Fibroblast of upper back skin (primary cell): ENCODE measurements at places on chromosomes 4 and X.

- peak; percentile 95 for DNase-seq
Measured at GRCh38 chrX:134734466-134734952, 76.2 kb upstream of the PLAC1 start.

DNA sequence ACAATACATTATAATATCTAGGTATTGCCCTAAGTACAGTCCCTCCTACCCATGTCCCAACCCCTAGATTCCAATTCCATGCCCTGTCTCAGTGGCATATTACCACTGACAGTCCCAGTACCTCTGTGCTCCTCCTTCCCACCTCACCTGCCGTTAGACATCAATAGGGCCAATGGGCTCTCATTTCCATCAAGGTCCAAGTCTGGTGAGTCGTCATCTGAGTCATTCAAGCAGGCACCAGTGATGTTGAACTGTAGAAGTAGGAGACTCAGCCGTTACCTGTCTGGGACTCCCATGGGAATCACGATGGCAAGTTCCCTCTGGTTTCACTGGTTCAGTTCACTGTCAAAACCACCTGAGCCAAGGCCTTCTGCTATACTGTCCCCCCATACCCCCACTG lies 51.7 kb downstream of the PHF8 start:
- DNase-seq, result no peak

DNA sequence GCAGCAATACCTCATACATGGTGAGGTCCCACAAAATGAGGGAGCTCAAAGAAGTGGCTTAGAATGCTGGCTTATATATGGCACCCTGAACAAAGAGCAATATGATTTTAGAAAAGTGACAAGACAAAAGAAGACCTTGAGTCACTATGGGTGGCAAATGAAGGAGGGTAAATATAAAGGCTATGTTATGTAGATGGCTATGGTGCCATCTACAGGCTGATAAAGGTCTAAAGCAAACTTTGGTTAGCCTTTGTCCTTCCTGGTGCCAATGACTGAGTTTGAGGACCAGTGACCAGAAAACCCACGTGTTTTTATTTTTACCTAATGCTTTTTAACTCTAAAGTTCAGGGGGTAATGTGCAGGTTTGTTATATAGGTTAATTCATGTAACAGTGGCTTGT lies 151.8 kb downstream of the CCNG2 start:
- DNase-seq, result peak; percentile 35

GRCh38 chr4:78937837-78938236 lies 1.4 kb downstream of the PAQR3 start:
- DNase-seq, result peak; percentile 9

DNA sequence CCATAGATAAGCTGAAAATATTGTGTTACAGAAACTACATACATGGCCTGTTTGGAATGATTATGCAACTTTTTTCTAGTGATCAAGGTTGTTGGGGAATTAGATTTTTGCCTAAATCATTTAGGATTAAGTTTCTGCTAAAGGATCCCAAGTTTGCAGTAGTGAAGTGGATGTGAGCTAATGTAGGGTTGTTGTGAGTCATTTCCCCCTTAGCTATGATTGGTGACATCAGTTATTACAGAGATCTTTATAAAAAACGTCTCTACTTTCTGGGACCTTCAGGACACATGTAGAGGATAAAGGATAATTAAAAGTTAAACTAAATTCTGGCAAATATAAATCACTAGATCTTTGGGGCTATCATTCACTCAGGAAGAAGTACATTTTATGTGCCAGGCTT lies 133.3 kb downstream of the GATB start:
- DNase-seq, result peak; percentile 16

DNA sequence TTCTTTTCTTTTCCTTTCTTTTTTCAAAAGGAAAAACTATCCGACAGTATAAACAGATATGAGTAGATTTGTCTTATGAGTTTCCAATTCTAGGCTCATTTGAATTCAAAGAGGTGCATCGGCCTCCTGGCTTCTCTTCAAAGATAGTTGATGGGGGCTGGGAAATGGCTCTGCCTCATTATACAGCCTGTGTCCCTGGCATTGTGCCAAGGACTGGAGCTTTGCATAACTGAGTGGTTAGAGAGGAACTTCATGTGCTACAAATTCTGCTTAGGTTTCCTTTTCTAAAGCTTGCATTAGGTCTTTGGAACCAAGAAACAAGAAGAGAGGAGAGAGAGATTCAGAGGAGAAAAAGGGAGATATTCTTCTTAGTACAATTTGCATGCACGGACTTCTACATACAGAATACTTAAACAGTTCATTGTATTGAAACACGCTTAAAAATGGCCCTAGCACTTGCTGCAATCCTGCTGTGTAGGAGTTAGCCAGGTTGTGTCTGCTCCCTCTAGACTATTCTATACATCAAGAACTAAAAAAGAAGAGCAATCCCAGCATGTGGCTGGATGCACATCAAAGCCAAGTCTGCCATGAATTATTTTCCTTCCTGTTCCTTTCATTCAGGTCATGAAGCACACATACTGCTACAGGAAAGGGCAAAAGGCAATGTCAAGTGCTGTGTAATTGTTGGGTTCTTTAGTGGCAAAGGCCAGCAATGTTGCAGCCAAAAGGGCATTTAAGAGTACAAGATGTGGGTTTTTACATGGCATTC lies 70.9 kb downstream of the INTS12 start:
- DNase-seq, result peak; percentile 24

DNA sequence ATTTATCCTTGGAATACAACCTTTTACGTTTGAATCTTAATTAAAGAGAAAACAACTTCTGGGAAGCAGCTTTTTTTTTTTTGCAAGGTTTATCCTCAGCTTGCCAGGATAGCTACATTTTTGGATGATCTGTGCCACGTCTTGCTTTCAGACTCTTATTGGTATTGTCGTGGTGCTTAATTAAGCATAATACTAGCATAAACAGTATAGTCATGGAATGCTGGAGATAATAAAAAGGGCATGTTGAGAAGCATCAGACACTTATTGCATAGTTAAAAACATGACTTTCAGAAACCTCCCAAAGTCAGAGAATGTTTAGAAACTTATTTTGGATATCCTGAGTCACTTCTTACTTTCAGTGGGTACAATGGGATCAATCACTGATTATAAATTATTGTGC lies 77.0 kb downstream of the PALLD start:
- DNase-seq, result no peak

- no peak for DNase-seq
Measured at GRCh38 chrX:147226801-147227200, 412.3 kb upstream of the CXorf51A start.

DNA sequence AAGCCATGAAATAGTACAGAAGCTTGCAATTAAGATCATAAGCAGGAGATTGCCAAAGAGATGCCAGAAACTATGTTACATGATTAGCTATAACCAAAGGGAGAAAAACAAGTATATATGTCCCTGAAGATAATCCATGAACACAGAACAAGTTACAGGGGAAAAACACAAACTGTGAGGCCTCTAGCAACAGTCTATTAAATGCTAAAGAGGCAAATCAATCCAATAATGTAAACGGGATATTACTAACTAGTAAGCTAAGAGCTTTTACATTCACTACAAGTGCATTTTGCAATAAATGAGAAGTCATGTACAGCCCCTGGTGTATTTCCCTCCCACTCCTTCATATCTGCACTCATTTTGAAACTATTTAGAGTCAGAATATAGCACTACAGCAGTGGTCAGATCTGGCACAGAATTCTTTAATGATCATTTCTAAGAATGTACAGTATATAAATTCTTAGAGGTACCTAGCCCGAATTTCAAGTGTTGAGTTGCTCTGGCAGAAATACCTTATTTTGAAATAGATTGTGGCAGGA lies 449.8 kb upstream of the SMIM31 start:
- no peak for DNase-seq

- DNase-seq, result no peak
Measured at GRCh38 chrX:114178126-114178525, 405.8 kb upstream of the HTR2C start.

DNA sequence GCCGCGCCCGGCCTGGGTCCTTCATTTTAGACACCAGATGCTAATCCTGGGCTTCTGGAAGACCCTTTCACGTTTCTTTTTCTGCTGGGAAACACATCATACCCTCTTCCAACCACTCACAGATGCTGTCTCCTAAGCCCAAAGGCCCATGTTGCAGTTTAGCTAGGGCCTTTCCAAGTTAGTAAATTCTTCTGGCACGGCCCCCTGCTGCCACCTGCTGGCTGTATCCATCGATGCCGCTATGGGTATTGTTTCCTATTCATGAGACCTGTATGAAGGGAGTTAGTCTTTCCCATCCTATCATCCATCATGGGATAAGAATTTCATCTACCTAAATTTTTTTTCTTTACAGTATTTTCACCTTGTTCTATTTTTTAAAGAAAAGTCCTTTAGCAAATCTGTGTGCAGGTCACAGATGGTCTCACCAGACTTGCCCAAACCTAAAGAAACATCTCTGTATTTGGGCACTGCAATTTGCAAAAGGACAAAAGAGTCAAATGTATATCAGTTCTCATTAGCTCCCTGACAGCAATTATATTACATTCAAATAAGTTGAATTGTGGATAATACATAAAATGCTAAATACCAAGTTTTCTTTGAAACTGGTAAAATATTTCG lies 37.8 kb upstream of the SLC9A7 start:
- DNase-seq, result peak; percentile 69

DNA sequence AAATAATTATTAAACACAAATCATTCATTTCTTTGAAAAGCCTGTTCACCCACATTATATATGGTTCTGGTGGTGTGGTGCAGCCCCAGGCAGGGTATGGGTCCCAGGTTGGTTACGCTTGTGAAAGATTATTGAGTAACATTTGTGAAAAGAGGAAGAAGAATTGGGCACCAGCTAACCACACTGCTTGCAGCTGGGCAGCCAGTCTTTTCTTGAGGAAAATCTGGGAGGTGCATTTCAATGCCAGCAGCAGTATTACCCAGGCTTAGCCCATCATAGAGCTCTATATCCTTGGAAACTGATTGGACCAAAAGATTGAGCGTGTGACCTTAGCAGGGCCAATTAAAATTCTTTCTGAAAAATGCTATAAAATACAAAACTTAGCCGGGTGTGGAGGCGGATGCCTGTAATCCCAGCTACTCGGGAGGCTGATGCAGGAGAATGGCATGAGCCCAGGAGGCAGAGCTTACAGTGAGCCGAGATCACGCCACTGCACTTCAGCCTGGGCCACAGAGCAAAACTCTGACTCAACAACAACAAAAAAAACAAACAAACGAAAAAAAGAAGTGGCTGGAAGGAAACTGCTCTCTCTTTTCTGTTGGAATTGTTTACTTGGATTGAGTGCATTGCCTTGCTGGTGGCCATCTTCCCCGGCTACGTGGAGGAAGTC lies 9.7 kb upstream of the PLAC8 start:
- no peak for DNase-seq

DNA sequence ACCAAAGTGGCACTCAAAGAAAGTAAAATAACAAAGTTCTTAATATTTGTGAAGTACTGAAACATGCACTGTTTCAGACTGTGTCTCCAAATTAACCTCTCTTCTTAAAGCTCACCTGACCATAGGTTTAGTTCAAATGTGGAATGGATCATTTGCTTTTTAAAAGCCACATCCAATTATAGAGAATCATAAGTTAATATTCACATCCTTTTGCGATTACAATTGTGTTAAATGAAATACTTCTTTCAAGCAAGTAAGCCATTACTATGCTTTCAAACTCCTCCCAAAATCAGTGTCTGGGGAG lies 95.3 kb upstream of the PTPN13 start:
- DNase-seq, result no peak

DNA sequence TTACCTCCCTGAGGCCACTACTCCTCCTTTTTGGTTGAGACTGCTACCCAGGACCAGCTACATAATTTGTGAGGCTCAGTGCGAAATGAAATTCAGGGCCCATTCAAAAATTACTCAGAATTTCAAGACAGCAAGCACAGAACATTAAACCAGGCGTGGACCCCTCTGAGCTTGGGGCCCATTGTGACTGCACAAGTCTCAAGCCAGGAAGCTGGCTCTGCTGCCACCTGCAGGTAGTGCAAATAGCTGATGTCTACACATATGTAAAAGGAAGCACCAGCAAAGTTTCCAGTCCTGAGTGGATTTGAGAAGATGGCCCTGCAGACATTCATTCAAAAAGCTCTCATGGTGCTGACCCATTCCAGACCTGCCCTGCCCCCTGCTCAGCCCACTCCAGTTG lies 213.4 kb upstream of the LNX1 start:
- DNase-seq, result no peak

DNA sequence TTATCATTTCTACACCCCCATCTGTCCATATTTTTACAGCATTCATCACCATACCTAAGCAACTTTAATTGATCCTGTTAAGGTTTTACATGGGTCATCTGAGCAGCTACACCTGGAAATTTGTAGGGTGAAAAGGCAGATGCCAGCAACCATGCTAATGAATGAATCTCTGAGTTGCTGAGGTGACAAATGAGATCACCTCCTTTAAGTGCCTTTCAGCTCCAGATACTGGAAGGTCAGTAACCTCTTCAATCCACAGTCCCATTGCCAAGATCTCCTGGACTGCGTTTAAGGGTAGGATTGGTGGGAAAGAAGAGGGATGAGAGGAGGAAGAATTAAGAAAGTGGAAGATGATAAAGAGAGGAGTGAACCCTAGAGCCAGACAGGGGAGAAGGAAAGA lies 8.5 kb upstream of the BMP3 start:
- no peak for DNase-seq
